ENCODE measurements at places on chromosomes 2 and 18.
A peak's percentile ranks its signal among the peaks of the same experiment; 100 is the strongest.

DNA sequence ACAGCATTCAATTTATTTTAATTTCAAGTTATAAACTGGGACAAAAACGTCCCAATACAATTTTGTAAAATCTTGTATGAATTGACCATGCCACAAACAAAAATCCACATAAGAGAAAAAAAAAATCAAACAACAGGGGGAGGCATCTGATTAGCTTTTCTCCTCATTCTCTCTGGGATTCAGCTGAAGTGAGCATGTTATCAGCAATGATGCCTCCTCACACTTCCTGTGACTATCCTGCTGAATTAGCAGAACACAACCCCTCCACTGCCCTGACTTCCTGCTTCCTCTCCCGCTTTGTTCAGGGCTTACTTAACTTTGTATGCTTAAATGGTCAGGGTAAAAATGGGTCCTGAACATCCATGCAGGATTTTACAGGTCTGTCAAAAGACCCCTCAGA lies 132.2 kb upstream of the ITGB6 start:
- no peak for DNase-seq

GRCh38 chr18:32607816-32608215 lies 137.1 kb upstream of the GAREM1 start:
- DNase-seq: no peak

DNA sequence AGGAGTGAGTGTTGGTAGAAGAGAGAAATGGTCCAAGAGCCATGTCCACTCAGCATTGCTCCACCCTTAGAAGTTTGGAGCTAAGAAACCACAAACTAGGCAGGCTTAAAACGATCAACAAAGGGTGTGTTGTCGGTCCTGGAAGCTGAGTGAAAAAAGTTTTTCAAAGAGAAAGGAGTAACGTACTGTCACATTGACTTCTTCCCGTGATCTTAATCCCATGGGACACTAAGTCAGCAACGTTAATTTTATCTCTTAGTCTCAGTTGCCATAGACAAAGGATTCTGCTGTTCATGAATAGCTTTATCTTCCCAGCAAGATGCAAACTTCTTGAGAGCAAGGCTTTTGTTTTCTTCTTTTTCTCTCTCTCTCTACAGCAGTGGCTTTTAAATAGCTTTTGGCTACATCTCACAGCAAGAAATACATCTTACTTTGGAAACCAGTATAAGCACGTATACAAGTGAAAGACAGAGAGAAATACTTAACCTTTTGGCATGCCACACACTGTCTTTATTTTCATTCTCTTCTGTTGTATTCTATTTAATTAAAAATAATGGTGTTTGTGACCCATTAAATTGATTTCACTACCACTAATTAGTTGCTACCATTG lies 377.4 kb downstream of the TGIF1 start:
- DNase-seq: no peak

DNA sequence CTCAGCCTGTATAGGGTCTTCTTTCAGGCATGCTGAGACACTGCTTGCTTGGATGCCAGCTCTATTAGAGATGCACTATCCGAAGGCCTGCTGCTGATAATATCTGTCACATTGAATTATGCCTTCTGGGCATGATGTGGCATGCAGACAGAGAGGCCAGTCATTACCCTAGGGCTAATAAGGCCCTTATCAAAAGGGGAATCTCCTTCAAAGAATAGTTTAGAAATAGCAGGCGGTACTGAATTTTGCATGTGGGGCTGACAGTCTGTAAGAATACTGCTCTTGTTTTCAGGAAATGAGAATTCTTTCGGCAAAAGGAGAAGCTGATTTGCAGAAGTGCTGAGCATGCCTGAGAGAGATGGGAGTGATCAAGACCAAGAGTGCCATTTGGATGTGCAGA lies 13.1 kb upstream of the LHCGR start:
- DNase-seq: no peak

DNA sequence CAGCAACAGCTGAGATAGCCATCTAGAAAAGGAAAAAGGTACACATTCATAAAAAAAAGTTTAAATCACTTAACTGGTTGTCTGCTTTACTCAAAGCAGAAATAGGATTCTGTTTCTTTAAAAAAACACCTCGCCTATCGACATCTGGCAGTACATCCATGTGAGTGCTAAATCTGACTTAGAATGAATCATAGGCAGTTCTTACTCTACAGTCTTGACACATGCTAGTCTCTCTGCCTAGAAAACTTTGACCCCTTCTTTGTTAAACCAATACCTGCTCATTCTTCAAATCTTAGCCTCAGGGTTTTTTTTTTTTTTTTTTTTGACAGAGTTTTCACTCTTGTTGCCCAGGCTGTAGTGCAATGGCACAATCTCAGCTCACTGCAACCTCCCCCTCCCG lies 37.1 kb upstream of the GPR75 start:
- DNase-seq: peak; percentile 37

GRCh38 chr2:151681051-151681450 lies 53.2 kb downstream of the NEB start:
- DNase-seq: no peak

DNA sequence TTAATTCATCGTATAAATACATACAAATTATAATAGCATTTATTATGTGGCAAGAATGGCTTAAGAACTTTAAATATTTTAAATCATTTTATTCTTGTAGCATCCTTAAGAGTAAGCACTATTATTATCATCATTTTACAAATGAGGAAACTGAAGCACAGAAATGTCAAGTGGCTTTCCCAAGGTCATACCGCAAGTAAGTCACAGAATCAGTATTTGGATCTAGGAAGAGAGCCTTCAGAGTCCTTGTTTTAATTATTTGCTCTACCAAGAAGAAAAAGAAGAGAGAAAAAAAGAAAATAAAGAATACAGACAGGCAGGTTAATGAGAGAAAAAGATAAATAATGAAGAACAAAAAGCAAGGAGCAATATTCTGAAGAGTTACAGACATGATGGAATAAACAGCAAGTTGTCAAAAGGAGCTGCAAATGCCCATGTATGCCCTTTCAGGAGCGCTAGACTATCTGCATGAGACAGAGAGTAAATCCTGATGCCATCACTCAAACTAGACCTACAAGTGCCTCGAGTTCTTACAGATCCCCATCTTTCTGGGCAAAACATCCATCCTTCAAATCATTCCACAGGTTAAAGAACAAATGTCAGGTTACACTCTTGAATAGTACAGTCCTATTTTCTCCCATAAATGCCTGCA lies 57.8 kb upstream of the ETAA1 start:
- DNase-seq: no peak

GRCh38 chr2:240733803-240734495 lies 42.3 kb downstream of the AQP12A start:
- no peak for DNase-seq

DNA sequence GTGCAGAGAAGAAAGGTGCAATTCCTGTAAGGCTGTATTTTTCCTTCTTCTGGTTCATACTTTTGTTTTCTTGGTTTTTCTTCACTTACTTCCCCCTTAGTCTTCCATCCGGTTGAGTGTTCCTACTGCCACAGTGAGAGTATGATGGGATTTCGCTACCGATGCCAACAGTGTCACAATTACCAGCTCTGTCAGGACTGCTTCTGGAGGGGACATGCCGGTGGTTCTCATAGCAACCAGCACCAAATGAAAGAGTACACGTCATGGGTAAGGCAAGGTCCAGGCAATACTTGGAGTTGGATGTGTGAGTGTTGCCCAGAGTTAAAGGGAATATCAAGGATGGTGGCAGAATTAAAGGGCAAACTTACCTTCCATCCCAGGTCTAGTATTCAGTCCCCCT lies 108.0 kb downstream of the DTNA start:
- DNase-seq: no peak

- DNase-seq: no peak
Observed at GRCh38 chr2:195995499-195995898, 73.1 kb downstream of the DNAH7 start.

GRCh38 chr18:6120820-6121279 lies 225.5 kb upstream of the TMEM200C start:
- DNase-seq: no peak

DNA sequence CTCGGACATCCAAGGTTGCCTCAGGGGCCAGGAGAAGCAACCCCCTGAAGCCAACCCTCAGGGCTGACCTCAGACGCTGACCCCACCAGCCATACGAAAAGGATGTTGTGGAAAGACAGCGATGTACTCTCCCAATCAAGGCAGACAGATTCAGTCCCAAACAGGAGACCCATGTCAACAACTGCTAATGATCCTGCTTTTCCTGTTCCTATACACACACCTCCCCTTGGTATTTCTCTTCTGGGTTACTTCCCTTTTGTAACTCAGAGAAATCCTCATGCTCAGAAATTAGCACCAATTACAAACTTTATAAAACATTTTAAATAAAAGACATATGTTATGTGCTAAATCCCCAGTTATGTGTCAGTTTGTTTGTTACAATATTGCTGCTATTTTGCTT lies 120.8 kb downstream of the PID1 start:
- DNase-seq: no peak

DNA sequence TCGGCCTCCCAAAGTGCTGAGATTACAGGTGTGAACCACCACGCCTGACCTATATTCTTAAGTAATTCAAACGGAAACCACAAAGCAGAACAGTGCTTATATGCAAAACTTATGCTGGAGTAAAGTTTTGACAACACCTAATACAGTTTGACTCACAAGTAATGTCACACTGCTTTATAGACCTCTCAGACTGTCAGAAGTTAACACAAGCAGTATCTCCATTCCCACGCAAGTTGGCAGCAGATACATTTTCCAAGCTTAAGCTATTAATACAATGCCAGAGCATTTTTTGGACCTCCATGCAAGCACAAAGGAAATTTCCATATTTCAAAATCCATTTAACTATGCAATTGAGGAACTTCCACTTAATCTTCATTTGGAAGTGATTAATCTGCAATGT lies 21.0 kb upstream of the SANBR start:
- DNase-seq: no peak

DNA sequence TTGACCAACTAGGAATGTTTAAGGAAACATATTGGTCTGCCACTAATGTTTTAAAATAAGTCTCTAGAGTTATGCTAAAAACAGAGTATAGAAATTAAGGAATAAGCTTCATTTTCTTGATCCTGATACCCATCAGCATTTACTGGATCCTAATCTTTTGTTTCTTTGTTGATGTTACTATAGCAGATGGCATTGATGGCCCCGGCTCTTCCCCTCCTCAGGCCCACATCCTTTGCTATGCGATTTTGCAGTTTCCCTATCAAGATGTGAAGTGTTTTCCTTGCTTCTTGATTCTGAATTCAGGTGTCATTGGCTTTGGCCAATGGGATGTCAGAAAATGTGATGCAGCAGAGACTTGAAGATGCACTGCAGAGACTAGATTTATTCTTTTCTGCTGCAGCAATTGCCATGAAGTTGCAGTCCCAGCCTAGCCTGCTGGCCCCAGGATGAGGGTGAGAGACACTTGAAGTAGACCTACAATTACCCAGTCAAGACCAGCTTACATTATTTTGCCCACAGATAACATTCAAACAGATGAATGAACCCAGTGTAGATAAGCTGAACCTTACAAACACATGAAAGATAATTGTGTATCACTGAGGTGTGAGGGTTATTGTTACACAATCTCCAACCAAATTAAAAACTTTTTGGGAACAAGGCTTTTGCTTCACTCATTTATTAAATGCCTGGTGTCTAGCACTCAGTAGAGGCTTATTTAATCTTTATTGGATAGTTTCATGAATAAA lies 115.2 kb upstream of the ITGA4 start:
- DNase-seq: no peak

- DNase-seq: no peak
Observed at GRCh38 chr2:85584857-85585780, 888 bp downstream of the VAMP5 start.

DNA sequence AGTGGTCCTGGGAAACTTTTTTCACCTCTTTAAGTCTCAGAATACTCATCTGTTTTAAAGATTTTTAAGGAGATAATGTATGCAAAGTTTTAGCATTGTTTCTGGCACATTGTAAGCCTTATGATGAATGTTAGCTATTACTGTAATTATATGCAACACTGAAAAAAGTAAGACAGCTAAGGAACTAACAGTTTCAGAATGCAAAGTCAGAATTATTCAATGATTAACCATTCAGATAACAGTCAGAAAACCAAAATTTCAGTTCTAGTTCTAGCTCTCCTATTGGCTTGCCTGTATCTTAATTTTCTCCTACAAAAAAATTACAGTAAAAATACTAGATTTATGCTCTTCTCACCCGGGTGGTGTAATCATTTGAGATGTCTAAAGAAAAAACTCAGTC lies 101.1 kb downstream of the SLC4A10 start:
- DNase-seq: no peak

- no peak for DNase-seq
Observed at GRCh38 chr2:176117823-176118371, 1.3 kb downstream of the HOXD10 start.

DNA sequence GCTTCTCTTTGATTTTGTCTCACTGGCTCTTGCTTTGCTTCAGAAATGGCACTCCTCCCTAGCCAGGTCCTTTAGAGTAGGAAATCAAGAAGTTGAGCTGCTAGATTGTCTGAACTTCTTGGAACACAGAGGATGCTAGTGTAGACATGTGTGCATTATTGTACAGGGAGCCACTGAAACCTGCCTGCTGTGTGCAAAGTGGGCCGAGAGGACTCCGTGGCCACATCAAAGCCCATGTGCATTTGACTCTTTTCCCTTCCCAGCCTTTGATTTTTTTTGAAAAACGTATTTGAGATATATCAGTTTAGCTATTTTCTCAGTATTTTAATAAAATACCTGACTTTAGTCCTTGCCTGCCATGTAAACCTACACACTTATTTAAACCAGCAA lies 83.1 kb downstream of the TMEM247 start:
- DNase-seq: no peak

GRCh38 chr2:69943843-69944525 lies 17.4 kb downstream of the ASPRV1 start:
- DNase-seq: no peak

GRCh38 chr2:16654833-16655444 lies 10.7 kb downstream of the CYRIA start:
- no peak for DNase-seq

- no peak for DNase-seq
Observed at GRCh38 chr2:12704378-12704777, 12.4 kb upstream of the TRIB2 start.

- no peak for DNase-seq
Observed at GRCh38 chr2:132366421-132367180, 50.0 kb upstream of the GPR39 start.

GRCh38 chr2:206435742-206436141 lies 7.6 kb upstream of the ADAM23 start:
- no peak for DNase-seq

DNA sequence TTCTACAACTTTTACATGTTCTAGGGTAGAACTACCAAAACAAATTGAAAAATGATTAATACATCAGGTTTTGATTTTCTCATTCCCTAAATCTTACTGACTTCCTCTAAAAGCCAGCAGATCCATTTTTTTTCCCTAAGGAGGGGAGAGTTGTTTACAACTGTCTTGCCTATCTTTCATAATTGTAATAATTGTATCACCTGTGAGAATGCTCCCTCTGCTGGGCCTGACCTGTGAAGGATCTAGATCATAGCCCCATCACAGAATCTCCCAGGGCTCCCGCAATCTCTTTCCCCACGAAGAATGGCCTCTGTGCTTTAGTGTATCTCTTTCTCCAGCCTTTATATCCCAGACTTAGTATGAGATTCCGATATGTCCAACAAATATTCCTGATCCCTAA lies 9.1 kb downstream of the LOXL3 start:
- no peak for DNase-seq

Data from kidney epithelial cell (primary cell).